Cardiac ventricle fibroblast (primary cell): ENCODE measurements at places on chromosomes 1 and 21. TPM values are rescaled to one million over a fixed set of nuclear protein-coding genes. Genes with fewer than 3 reads are reported as not detected.

The LCE1B gene
- total RNA-seq = not detected in 2 replicates

The CASZ1 gene
- 0.31 TPM in 1 of 2 replicates, not detected in the other for total RNA-seq

The CLEC20A gene
- total RNA-seq = not detected in 2 replicates

The S100A7 gene
- not detected in 2 replicates for total RNA-seq

The GPR61 gene
- not detected in 2 replicates for total RNA-seq

The RNU1-1 gene
- total RNA-seq = under 0.01 TPM in 2 replicates

The RPTN gene
- total RNA-seq = not detected in 2 replicates

The IQCC gene
- total RNA-seq = 0.59 and 0.87 TPM in 2 replicates

The DMBX1 gene
- not detected in 2 replicates for total RNA-seq

The SMPDL3B gene
- 0.29 TPM in 1 of 2 replicates, not detected in the other for total RNA-seq

The VANGL2 gene
- 0.20 and 1.6 TPM in 2 replicates for total RNA-seq

The REN gene
- total RNA-seq = not detected in 2 replicates

The SLAMF9 gene
- total RNA-seq = not detected in 2 replicates

The APCS gene
- total RNA-seq = not detected in 2 replicates

The CCDC30 gene
- 0.49 and 0.81 TPM in 2 replicates for total RNA-seq

The INSRR gene
- under 0.01 TPM in 1 of 2 replicates, not detected in the other for total RNA-seq

The HTR6 gene
- total RNA-seq = not detected in 2 replicates

The FAM167B gene
- total RNA-seq = 0.44 and 0.54 TPM in 2 replicates

The PAQR6 gene
- 0.37 TPM in 1 of 2 replicates, not detected in the other for total RNA-seq

The OLIG2 gene
- total RNA-seq = not detected in 2 replicates

The DHCR24 gene
- total RNA-seq = 76.8 and 78.6 TPM in 2 replicates

The BCAN gene
- 0.06 TPM in 1 of 2 replicates, not detected in the other for total RNA-seq

The GJC2 gene
- 0.37 and 0.49 TPM in 2 replicates for total RNA-seq

The ZNF684 gene
- total RNA-seq = 1.2 and 1.5 TPM in 2 replicates

The KCNN3 gene
- 0.10 and 0.19 TPM in 2 replicates for total RNA-seq

The OR2AJ1 gene
- not detected in 2 replicates for total RNA-seq

The KCNA2 gene
- total RNA-seq = 0.06 and 0.10 TPM in 2 replicates

The RCC1 gene
- total RNA-seq = 28.1 and 35.4 TPM in 2 replicates

The PFKL gene
- 152 and 170 TPM in 2 replicates for total RNA-seq

The DCDC2B gene
- not detected in 2 replicates for total RNA-seq

The HCN3 gene
- 0.06 and 0.15 TPM in 2 replicates for total RNA-seq

The C1orf53 gene
- 5.1 and 15.4 TPM in 2 replicates for total RNA-seq

The LHX8 gene
- total RNA-seq = not detected in 2 replicates
